ENCODE measurements at places on chromosomes 1 and 21.

DNA sequence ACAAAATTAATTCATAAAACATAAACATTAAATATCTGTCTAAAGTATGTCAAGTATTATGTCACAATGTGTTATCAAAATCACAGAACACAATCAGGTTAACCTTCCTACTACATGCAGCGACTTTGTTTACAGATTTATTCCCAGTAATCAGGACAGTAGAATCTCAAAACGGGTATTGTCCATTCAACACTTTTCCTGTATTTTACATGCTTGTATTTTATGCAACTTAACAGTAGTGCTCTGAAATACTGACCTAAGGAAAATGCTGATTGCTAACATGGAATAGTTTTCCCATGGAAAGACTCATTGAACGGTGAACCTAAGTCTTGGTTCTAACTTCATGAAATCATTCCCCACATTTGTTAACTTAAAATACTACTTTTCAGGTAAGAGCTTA lies 2.3 kb downstream of the SERBP1 start:
- no peak for DNase-seq

- DNase-seq, result peak; percentile 62
Measured at GRCh38 chr1:178726087-178726517, 1.1 kb downstream of the RALGPS2 start.

- no peak for DNase-seq
Measured at GRCh38 chr1:200479816-200480215, 70.0 kb upstream of the ZNF281 start.

GRCh38 chr1:203033287-203033686 lies 7.0 kb downstream of the PPFIA4 start:
- DNase-seq, result no peak

DNA sequence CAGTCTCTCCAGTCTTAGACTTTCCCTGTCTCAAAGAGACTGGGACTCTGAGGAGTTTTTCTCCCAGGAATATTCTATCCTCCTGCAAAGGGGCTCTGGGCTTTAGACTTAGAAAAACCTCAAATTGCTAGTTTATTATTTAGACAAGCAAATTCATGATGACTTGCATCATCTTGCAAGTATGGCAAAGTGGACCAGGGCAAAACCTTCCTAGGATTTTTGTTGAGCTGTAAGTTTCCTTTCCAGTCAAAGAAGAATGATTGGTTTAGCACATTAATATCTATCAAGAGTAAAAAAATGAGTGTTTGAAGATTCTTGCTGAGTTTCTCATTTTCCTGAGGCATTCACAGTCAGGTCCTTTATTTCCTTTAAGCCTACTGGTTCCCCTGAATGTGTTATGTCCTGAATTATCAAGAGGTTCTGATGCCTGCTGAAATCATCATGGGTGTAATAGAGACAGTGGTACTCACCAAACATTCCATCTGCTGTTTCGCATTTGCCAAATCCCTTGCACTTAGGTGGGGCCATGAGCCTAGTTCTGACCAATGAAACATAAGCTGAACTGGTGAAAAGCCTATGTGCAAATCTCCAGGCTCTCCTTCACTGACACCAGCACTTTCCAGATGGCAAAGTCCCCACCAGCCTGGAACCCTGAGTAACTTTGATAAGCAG lies 25.2 kb upstream of the SPAG17 start:
- no peak for DNase-seq

DNA sequence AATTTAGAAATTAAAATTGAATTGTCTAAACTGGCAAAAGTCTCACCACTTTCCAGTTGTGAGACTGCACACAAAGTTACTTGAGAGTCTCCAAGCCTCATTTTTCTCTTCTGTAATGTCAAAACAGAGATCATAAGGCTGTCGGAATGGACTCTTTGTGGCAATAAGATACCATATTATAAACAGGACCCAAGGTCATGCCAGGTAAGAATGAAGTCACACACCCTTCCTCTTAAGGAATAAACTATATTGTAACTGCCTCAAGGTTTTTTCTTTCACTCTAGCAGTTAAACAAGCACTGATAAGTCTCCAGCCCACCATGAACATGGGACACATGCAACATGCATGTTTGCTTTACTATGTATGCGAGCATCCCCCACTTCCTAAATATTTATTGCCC lies 50.1 kb upstream of the DIRAS3 start:
- no peak for DNase-seq

- no peak for DNase-seq
Measured at GRCh38 chr1:41917835-41918449, 780 bp downstream of the HIVEP3 start.

- DNase-seq, result no peak
Measured at GRCh38 chr1:232620356-232620969, 9.5 kb downstream of the SIPA1L2 start.

GRCh38 chr21:33843216-33843615 lies 72.4 kb downstream of the ATP5PO start:
- no peak for DNase-seq

GRCh38 chr1:22673486-22674409 lies 20.7 kb downstream of the C1QB start:
- DNase-seq, result no peak

DNA sequence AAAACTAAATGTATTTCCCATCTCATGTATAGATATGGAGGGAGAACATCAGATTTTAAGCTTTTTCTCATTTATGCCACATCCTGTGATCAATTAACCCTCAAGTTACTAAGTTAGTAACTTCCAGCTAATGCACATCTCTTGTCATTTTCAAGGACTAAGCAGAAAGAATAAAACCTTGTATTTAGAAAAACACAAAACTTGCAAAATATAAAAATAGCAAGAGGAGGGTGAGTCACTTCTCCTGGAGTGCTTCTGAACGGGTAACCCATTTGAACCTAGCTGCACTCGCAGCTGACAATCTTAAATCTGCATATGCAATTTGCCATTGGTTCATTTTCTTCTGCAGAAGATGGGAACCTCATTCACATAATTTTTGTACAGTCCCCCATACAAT lies 500.5 kb downstream of the SETD4 start:
- no peak for DNase-seq

- DNase-seq, result no peak
Measured at GRCh38 chr1:16257968-16258367, 21.0 kb upstream of the CPLANE2 start.

- DNase-seq, result peak; percentile 97
Measured at GRCh38 chr1:243396876-243397275, 141.0 kb downstream of the SDCCAG8 start.

DNA sequence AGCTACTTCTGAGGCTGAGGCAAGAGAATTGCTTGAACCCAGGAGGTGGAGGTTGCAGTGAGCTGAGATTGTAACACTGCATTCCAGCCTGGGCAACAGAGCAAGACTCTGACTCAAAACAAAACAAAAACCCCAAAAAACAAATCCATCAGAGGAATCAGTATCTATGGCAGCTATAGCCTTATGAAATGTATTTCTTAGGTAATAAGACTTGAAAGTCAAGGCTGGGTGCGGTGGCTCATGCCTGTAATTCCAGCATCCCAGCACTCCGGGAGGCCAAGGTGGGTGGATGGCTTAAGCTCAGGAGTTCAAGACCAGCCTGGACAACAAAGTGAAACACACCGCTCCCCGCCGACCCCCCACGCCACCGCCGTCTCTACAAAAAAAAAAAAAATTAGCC lies 31.1 kb upstream of the EYA3 start:
- no peak for DNase-seq

DNA sequence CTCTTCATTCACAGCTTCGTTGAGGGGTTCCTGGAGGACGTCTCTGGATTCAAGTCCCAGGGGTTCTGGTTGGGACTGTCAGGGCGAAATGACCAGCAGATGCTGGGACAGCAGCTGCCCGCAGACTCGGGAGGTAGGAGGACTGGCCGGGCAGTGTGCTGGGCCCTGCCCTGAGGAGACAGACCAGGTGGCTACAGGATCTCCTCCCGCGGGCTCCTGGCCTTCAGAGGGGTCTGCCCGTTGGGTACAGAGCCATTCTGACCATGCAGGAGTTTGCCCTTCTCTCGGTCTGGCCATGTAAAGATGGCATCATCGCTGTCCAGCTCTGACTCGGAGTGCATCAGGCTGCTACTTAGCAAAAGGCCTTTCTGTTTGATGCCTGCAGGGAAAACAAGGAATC lies 122.5 kb downstream of the KIAA0319L start:
- no peak for DNase-seq

DNA sequence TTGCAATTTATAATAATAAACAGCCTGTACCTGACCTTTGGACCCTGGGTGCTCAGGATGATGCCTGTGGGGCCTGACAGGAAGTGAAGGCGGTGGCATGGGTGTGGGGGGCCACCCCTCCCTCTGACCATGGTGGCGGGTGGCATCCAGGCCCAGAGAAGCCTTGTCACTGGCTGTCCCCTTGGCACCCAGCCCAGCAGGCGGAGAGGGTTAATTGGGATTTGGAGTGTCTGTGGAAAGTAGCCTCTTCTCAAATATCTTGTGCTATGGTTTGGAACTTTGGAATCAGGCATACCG lies 20.5 kb downstream of the SOX13 start:
- no peak for DNase-seq

DNA sequence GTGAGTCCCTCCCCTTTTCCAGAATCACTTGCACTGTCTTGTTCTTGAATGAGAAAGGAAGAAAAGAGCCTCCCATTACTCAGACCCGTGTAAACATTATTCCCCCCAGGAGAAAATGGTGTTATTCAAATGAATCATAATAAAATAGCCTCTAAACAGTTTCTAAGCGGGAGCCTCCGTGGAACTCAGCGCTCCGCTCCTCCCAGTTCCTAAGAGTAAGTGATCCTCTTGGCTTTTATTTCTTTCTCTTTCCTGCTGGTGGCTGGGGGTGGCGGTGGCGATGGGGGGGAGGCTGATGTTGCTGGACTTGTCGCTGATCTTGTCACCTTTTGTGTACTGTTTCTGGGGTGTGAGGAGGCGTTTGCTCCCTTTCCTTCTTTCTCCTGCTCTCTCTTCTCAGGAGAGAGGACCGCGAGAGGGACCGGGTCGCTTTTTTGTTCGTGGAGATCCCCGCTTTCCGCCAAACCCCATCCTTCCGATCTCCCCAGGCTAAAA lies 781 bp downstream of the PROX1 start:
- no peak for DNase-seq

DNA sequence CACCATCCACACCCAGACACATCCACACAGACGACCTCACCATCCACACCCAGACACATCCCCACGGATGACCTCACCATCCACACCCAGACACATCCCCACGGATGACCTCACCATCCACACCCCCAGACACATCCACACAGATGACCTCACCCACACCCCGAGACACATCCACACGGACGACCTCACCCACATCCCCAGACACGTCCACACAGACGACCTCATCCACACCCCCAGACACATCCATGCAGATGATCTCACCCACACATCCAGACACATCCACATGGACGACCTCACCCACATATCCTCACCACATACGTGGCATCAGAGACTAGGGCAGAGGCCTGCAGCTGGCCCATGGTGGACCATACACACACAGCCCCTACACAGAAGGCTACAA lies 14.7 kb upstream of the FABP3 start:
- DNase-seq, result no peak

DNA sequence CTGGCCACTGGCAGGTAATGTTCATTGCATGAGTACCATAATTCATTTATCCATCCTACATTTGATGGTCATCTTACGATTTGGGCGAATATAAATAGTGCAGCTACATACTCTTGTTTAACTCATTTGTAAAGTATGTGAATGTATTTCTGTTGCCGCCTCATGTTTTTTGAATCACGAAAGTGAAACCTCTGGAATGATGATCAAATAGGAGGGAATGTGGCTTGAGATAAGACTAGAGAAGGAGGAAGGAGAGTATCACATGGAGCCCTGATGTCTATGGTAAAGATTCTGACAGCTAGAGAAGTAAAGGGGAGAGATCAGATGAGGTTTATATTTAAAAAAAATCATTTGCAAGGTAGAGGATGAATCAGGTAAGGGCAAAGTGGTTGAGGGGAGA lies 8.0 kb downstream of the MRPS14 start:
- no peak for DNase-seq

DNA sequence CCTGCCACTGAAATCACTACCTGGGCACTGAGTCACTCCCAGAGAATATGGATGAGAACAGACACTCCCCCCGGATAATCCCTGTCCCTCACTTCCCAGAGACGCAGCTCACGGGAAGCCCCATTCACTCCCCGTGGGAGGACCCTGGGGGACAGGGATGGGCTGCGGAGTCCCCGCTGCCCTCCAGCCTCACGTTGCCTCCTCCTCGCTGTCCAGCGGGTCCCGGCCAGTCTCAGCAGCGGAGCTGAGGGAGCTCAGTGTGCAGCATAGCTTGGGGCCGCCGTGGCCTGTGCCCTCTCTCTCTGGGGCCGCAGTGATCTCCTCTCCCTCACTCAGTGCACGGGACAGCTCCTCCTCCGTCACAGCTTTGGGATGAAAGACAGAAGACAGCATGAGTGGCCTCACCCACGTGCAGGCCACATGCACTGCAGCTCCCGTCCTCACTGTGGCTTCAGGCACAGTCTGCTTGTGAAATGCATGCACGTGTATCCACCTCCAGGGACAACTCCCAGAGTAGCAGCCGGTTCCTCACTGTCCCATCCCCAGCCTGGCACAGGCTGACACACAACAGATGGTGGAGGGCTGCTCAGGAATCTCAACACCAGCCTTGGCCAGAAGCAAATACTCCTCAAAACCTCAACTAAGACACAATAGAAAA lies 7.4 kb downstream of the CFAP410 start:
- peak; percentile 70 for DNase-seq

DNA sequence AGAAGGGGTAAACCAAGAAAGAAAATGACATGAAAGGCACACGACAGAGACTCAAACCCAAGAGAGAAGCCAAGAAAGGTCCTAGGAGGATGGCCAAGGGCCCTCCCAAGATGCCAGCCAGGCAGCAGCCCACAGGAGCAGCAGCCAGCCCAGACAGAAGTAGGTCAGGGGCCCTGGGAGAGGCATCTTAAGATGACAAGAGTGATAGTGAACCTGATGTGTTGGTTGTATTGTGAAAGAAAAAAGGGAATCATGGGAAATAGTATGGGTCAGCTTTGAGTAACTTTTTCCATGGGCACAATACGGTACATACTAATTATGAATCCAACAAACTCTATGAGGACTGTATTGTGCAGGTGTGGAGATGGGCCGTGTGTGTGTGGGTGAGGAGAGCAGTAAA lies 3.3 kb downstream of the CCSAP start:
- DNase-seq, result no peak

- DNase-seq, result no peak
Measured at GRCh38 chr1:34831721-34832246, 27.8 kb downstream of the SMIM12 start.

DNA sequence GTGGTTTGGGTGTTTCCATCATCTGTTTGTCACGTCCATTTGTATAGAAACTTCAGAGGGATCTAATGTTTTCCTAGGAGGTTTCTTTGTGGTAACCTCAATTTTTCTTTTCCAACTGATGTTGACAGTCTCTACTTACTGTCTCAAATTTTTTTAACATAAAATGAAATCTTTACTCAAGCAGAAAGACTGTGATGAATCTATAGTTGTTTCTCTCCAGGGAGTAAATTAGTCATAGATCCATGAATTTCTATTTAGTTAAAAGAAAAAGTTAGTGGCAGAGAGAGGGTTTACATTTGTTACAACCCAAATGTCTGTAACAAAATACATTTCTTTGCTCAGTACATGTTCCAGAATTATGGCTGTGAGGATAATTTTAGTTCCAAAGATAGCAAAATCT lies 161.6 kb downstream of the DISP1 start:
- DNase-seq, result no peak

- no peak for DNase-seq
Measured at GRCh38 chr1:23590058-23590783, 30.9 kb upstream of the ID3 start.

Measured in cerebellar nuclear complex (tissue), 1 donor.